Urinary bladder (tissue), 4 donors: ENCODE measurements at places on chromosomes 4 and X. TPM values are rescaled to one million over a fixed set of nuclear protein-coding genes. Genes with fewer than 3 reads are reported as not detected.
A peak's percentile ranks its signal among the peaks of the same experiment; 100 is the strongest.

- no peak for DNase-seq
These were observed 73.1 kb downstream of the METTL14 start for GRCh38 chr4:118758293-118758692.

DNA sequence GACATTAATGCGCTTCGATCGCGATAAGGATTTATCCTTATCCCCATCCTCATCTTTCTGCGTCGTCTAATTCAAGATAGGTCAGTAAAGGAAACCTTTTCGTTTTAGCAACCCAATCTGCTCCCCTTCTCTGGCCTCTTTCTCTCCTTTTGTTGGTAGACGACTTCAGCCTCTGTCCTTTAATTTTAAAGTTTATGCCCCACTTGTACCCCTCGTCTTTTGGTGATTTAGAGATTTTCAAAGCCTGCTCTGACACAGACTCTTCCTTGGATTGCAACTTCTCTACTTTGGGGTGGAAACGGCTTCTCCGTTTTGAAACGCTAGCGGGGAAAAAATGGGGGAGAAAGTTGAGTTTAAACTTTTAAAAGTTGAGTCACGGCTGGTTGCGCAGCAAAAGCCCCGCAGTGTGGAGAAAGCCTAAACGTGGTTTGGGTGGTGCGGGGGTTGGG, 528 bp upstream of the FGF2 start:
- peak; percentile 13 for DNase-seq

- no peak for DNase-seq
These were observed 174.4 kb upstream of the NUDT10 start for GRCh38 chrX:51158231-51158630.

GRCh38 chrX:111402344-111402743, 9.6 kb downstream of the DCX start:
- DNase-seq: no peak

DNA sequence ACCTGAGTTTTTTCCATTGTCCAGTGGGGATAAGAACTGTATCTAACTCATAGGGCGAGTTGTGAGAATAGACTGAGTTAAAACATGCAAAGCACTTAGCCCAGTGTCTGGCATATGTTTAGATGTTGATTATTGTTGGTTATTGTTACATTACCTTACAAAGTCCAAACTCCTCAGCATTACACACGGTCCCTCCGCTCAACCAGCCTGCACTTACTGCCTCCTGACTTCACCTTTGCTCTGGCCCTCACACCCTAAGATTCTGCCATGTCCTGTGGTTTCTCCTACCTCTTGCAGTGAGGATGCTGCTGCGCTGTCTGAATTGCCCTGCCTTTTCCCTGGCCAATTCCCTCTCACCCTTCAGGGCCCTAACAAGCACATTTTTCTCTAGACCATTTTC, 302.2 kb upstream of the GALNT7 start:
- DNase-seq: no peak

GRCh38 chr4:133137571-133137970, 11.5 kb upstream of the PCDH10 start:
- DNase-seq: no peak

GRCh38 chrX:3771766-3772165, 58.3 kb upstream of the PRKX start:
- no peak for DNase-seq

DNA sequence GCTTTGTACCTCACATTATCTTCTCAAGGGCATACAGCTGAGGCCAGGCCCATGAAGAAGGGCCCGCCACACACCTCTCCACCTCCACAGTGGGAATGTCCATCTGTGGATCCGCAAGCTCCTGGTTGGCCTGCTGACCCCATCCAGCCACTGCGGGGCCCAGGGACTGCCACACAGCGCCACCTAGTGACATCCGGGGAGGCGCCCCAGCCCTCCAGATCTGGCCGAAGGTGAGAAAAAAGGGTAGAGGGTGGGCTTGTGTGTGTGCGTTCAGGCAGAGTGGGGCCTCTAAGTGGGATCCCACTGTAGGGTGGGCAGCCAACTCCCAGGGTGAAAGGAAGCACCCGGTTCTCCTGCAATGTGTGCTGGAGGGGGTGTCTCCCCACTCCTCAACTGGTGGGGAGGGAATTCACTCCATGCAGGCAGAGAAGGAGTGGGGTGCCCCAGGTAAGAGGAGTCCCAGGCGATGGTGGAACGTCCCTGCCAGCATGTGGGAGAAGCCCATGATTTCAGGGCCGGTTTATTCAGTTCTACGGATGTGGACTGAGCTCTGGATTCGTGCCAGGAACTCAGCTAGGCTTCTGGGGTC, 117.3 kb downstream of the ENPP6 start:
- no peak for DNase-seq

DNA sequence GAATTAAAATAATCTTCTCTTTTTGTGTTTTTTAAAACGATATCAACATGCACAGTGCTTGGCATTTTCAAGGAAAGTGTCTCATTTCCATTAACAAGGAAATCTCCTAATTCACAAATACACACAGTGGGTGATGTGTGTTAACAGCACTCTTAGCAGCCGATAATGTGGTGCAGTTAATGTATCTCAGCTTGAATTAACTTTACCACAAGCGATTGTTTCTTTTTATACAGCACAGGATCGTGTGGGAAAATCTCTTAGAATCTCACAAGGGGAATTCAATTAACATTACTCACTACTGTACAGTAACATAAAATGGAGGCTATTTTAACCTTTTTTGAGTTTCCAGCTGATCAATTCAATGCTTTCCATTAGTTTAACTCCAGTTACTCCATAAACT, 1841.9 kb downstream of the STIM2 start:
- no peak for DNase-seq

- no peak for DNase-seq
These were observed 52.9 kb upstream of the PDGFRA start for GRCh38 chr4:54176202-54176601.

DNA sequence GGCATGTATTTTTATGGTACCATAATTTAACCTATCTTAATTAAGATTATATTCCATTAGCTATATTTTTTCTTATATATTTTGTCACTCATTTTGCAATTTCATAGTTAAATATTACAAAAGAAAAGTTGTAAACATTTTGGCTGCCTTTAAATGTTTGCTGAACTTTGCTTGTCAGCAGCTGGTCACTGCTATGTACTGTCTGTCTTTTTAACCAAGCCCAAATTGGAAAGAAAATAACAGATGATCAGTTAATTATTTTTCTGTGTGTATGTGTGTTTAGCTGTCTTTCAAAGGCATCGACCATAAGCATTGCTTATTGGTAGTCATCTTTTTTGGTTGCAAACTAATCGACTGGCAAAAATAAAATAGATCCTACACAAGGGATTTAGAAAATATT, 54.4 kb upstream of the SMAD1 start:
- DNase-seq: no peak

- DNase-seq: no peak
These were observed 979 bp downstream of the RP2 start for GRCh38 chrX:46837558-46838485.

- DNase-seq: no peak
These were observed 103.5 kb downstream of the CNOT6L start for GRCh38 chr4:77715414-77716290.

DNA sequence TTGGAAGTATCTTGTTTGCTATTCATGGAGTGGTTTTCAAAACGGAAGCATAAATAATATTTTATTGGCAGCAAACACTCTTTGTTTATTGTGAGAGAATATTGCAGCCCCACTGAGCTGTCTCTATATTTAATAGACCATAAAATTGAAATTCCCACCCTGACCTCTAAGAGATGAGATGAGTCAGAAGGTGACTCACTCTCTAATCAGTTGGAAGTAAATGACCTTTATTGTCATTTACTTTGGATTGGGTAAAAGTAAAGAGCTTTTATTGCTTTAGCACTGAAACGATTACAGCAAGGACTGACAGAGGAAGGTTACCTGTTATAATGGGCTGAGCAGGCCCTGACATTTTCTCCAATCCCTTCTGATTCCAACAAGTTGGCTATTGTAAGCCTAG, 55.0 kb downstream of the SYTL5 start:
- no peak for DNase-seq

DNA sequence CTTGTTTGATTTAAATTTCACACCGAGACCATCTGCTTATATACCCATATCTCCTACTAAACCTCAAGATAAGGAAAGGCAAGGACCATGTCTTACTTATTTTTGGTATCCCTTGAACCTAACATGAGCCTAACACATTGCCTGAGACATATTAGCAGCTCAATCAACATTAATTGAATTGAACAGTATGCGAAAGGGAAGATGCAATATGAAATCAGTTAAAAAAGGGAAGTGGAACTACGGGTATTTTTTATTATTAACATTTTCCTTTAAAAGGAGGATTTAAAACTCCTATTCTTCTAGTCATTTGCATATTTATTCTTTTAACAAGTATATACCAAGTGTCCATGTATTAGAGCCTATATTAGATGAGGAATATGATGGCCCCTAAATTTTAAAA, 197.0 kb downstream of the CAMK2D start:
- DNase-seq: no peak

DNA sequence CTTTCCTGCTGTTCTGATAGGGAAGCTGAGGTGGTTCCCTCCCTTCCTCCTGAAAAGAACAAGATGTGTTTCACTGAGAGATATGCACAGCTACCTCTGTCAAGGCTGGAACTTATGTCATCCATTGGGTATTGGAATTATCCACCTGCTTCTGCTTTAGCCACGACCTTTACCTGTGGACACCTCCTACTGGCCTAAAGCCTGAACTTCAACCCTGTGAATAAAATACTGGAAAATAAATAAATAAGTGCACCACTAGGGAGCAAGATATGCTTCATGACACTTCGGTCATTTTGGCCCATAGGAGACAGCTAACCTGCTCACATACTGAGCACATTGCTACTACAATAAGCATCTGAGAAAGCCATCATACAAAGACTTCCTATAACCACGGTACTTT, 419.9 kb upstream of the NWD2 start:
- no peak for DNase-seq

DNA sequence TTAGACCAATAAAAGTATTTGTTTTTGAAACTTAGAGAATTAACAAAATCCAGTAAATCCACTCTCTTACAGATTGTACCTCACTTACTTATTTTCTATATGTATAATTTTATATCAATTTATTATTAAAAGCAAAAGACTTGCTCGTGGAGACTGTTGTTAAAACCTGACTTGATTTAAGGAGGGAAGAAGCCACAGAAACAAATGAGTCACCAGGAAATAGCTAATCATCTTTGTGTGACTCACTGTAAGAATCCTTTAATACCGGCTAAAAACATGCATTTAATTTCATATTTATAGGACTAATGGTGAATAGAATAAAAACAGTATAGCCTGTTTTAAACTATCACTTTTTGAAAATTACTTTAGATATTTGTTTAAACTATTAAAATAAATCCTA, 29.9 kb upstream of the UBE2NL start:
- DNase-seq: no peak

DNA sequence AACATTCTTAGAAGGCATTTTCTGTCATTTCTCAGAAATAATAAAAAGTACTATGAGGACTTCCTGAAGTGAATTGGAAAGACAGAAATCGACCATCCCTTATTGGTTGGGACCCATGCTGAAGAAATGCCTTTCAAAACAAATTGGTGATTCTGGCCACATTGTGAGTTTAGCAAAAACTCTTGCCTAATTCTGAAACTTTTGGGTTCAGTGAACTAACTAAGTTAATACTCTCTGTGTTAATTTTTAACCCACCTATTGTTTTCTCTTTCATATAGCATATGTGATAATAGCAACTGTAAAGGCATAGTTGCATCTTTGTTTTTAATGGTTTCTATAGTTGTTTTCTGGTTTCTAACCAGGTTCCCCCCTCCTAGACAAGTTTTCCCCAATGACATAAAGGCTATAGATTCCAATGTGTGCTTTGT, 129.3 kb upstream of the FAT1 start:
- no peak for DNase-seq

GRCh38 chrX:13952581-13952980, 77.1 kb downstream of the GEMIN8 start:
- no peak for DNase-seq

DNA sequence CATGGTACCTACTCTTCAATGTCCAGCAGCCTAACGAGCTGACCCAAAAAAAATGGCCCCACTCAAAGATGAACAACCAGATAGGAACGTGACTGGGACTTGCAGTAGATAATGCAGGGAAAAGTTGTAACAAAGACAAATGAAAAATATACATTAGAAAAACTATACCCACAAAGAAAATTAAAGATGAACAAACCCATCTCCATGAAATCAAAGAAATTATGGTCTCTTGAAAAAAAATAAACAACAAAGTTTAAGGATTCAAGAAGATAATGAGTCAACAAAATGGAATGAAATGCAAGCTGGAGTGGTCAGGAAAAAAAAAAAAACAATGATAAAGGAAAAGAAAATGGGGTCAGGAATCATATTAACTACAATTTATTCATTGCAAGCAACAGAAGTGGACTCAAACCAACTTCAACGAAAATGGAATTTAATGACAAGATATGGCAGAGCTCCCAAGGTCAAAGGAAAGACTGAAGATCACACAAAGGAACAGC, 309.8 kb upstream of the GALNT7 start:
- no peak for DNase-seq

GRCh38 chr4:153098427-153098826, 105.8 kb upstream of the TRIM2 start:
- no peak for DNase-seq

Gene CCKAR
- total RNA-seq: 0.26 TPM

Gene GABRQ
- 1.5 TPM for total RNA-seq

Gene DUX4
- not detected for total RNA-seq

Gene RIPPLY1
- total RNA-seq: not detected

Gene SPANXD
- total RNA-seq: not detected

Gene ASB9
- 3.4 TPM for total RNA-seq

Gene DCAF4L1
- total RNA-seq: 0.16 TPM

Gene ZNF711
- total RNA-seq: 52.6 TPM

Gene HTR2C
- 3.4 TPM for total RNA-seq

Gene VSIG1
- 0.37 TPM for total RNA-seq

Gene DAPP1
- 19.6 TPM for total RNA-seq

Gene RGN
- total RNA-seq: 4.8 TPM

Gene PPA2
- total RNA-seq: 124 TPM

Gene NHS
- total RNA-seq: 7.8 TPM

Gene CSAG3
- not detected for total RNA-seq
